Hematopoietic multipotent progenitor cell (in vitro differentiated cells): ENCODE measurements at places on chromosomes 2 and 18. TPM values are rescaled to one million over a fixed set of nuclear protein-coding genes. Genes with fewer than 3 reads are reported as not detected.

Gene RUFY4
- total RNA-seq, result 1.1 TPM

- no peak for DNase-seq
Measured at GRCh38 chr18:45666006-45666405, 50.7 kb downstream of the SLC14A2 start.

Gene FBLN7
- under 0.01 TPM for total RNA-seq

GRCh38 chr2:200716386-200716785, 95.3 kb upstream of the BZW1 start:
- DNase-seq, result no peak

DNA sequence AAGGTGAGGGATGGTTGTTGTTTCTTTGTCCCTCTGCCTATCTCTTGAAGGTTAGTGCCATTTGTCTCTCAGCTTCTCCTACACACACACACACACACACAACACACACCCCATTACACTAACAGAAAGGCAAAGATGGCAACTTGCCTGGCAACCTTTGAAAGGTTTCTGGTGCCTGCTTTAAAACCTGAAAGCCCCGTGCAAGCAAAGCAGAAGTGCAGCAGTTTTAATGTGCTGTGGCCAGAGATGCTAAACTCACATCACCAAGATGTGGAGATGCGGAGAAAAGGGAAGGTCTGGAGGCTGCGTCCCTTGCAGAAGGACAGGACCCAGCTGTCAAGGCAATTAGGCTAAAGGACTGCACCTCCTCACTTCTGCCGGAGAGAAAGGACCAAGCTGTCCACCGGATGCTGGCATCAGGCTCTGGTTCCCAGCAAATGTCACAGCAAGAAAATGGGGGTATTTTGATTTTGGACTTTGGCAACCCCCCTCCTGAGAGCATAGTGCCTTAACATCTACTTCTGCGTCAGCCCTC, 196.4 kb downstream of the ARL4C start:
- DNase-seq, result no peak

DNA sequence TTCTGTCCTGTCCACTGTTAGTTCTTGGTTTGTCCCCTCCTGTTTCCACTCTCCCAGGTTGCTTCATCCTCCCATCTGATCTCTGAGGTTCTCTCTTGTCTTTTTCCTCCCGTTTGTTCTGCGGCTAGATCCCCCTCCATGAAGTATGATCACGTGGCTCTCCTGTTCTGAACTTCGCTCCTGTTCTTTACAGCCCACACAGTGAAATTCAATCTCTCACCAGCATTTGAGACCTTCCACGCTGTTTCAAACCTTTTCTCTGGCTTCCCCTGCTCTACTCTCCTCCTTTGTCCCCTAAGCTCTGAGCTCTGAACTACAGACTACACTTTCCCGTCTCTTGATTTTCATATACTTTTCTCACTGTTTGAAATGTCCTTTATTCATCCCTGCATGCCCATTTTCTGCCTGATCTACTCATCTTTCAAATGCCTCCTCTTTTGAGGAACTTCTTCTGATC, 83.5 kb downstream of the OSBPL6 start:
- DNase-seq, result no peak

DNA sequence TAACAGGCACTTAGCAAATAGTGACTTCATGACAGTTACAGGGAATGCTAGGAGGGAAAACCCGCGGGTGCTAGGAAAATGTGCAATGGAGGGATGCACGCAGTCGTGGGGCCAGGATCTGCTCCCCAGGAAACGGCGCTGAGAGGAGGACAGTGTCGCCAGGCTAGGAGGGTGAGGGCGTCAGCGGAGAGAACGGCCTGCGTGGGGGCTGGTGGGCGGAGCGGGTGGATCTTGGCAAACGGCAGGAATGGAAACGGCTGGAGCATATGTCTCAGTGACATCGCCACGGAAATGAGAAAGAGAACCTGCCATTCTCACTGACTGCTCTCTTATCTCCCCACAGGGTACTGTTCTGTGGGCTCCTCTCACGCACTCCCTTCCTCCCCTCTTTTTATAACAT, 478.5 kb upstream of the ID2 start:
- DNase-seq, result no peak

Gene CCDC102B
- 3.2 TPM for total RNA-seq

- DNase-seq, result no peak
Measured at GRCh38 chr2:134539981-134540380, 178.8 kb downstream of the TMEM163 start.

GRCh38 chr2:172964511-172965139, 111.0 kb upstream of the MAP3K20 start:
- no peak for DNase-seq

- DNase-seq, result no peak
Measured at GRCh38 chr2:70085711-70086277, 1.5 kb upstream of the PCBP1 start.

GRCh38 chr2:66899648-66900047, 464.7 kb downstream of the MEIS1 start:
- no peak for DNase-seq

DNA sequence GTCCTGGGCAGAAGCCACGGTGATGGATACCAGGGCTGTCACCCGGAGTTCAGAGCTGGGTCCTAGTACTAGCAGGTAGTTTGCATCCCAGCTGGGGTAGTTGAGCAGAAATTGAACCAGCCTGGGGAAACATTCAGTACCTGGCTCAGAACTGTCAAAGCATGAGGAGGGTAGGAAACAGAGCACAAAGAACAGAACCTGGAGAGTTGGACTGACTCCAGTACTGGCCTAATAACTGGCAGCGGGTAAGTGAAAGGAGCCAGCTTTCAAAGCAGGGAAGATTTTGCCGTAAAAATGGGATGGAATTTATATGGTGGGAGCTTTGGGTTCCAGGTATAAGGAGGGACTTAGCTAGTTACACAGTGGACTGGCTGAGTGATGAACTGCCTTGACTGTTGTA, 23.8 kb downstream of the ATG16L1 start:
- DNase-seq, result no peak

Gene C1QL2
- total RNA-seq, result not detected

Gene CFAP65
- total RNA-seq, result not detected

Gene KATNAL2
- total RNA-seq, result 2.2 TPM

DNA sequence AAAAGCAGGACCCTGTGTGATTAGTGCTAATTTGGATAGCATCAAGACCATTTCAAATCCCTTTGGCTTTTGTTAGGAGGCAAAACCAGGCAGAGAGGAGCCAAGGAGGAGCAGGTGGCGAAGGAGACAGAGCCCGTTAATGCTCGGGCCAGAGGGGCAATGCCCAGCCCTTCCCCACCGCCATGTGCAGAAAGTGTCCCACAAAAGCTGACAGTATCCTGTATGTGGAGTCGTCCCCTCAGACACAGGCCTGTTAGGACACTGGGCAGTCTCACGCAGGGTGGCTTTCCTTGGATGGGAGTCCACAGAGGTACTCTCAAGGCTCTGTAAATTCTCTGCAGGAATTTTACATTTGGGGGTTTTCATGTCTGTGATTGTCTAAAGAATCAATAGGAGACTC, 44.8 kb upstream of the TFCP2L1 start:
- no peak for DNase-seq

GRCh38 chr2:8847400-8847799, 10.0 kb upstream of the KIDINS220 start:
- no peak for DNase-seq

DNA sequence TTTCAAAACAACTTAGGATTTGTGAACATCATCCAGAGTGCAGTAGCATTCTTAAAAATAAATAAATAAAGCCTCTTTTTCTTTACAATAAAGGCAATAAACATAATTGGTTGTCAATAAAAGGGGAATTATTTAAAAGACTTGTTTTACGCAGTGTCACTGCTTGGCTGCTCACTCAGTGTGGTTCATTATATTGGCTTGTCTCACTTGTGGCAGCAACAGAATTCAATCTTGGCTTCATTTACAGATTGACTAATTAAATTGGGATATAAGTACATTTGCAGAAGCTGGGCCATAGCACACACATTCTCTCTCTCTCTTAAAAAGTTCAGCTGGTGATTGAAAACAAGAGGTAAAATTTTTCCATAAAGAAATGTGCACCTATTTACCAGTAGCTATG, 1027.6 kb downstream of the LRP1B start:
- DNase-seq, result no peak

Gene POTEJ
- total RNA-seq, result under 0.01 TPM

DNA sequence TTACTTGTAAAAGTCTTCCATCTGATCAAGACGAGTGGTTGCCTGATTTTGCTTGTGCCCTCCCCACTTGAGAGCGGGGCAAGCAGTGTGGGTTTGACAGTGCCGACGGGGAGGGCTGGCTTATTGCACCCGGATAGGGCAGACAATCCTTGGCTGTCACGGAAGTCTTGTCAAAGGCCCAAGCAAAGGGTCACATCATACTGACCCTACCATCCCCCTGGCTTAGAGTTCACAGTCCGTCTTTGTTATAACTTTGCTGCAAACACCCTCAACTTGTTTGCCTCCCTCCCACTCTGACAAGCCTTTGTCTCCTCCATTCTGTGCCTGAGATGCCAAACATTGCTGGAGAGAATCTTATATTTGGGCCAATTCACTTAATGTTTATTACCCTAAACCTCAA, 165.9 kb upstream of the MSH6 start:
- DNase-seq, result no peak

GRCh38 chr2:25042321-25043240, 705 bp downstream of the EFR3B start:
- no peak for DNase-seq

GRCh38 chr2:240996161-240996833, 2.1 kb upstream of the SNED1 start:
- no peak for DNase-seq

DNA sequence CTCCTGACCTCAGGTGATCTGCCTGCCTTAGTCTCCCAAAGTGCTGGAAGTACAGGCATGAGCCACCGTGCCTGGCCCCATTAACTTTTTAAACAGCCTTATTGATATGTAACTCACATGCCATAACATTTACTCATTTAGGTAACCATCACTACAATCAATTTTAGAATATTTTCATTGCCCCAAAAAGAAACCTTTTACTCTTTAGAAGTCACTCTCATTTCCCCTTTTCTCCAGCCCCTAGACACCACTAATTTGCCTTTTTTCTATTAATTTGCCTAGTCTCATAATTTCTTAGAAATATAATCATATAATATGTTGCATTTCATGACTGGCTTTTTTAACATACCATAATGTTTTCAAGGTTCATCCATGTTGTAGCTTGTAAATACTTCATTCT, 57.2 kb upstream of the TACR1 start:
- no peak for DNase-seq

- DNase-seq, result no peak
Measured at GRCh38 chr2:6103949-6104348, 411.8 kb downstream of the SOX11 start.

Gene ZBTB7C
- not detected for total RNA-seq

Gene NEUROD1
- not detected for total RNA-seq

- DNase-seq, result no peak
Measured at GRCh38 chr2:128395640-128396499, 77.2 kb upstream of the HS6ST1 start.

Gene ACOXL
- under 0.01 TPM for total RNA-seq

Gene SERPINB11
- total RNA-seq, result not detected

DNA sequence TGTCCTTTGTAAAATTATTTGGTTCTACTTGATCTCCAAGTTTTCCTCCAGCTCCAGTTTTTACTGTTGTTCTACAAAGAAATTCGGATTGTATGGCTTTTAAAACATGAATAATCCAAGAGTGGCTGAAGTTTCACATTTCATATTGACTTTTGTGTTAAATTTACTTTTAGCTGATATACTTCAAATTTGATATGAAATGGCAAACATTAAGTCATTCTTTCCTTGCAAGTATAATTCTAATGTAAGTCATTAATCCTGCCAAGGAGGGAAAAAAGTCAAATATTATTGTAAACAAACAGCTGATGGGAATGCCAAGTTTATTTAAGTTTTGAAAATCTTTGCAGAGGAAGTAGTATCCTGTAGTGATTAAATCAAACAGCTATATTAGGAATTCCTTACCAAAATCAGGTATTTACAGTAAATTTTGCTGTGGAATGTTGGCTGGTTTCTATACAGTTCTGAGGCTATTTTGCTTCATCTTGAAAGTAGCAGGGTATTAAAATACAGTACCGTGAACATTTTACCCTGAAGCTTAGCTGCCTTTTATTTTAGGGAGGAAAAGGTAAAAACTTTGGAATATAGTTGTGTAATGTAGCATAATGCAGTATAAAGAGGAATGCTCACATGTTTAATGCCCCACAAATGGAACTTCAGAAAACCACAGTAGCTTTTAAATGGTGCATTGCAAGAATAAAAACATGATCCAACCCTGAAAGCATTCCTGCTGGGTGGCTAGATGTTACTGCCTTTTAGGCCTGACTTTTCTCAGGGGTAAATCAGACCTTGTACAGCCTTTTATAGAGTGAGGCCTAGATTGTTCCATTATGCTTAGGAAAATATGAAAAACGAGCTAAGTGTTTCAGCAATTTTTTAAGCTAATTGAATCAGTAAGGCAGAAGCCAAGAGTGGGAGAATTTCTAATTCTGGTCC, 62.7 kb upstream of the NT5C1B start:
- no peak for DNase-seq

Gene KCNF1
- under 0.01 TPM for total RNA-seq

GRCh38 chr2:136149011-136149410, 31.1 kb upstream of the CXCR4 start:
- no peak for DNase-seq

- DNase-seq, result no peak
Measured at GRCh38 chr2:130156624-130157004, 11.7 kb upstream of the CCDC74B start.

DNA sequence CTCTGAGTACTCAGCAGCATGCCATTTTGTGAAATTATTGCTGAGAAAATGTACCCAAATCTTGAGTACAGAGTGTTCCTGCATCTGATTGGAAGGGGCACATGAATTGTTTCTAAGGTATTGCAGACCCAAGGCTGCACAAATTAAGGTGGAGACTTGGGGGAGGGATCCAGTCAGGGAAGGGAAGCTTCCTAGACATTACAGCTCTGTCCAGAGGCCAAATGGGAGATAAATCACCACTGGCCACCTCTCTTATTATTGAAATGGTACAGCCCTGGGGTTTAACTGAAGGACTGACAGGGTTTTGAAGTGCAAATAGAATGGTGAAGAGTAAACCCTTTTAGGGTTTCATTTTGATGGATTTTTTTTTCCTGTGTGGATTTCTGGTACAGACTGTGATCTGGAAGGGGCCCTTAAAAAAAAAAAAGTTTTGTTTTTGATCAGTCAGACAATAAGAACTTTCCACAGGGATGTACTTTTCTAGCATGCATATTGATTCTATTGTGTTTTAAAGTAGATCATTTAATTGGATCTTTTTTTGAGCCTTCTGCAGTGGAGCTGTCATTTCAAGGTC, 119.4 kb downstream of the GREB1L start:
- no peak for DNase-seq

DNA sequence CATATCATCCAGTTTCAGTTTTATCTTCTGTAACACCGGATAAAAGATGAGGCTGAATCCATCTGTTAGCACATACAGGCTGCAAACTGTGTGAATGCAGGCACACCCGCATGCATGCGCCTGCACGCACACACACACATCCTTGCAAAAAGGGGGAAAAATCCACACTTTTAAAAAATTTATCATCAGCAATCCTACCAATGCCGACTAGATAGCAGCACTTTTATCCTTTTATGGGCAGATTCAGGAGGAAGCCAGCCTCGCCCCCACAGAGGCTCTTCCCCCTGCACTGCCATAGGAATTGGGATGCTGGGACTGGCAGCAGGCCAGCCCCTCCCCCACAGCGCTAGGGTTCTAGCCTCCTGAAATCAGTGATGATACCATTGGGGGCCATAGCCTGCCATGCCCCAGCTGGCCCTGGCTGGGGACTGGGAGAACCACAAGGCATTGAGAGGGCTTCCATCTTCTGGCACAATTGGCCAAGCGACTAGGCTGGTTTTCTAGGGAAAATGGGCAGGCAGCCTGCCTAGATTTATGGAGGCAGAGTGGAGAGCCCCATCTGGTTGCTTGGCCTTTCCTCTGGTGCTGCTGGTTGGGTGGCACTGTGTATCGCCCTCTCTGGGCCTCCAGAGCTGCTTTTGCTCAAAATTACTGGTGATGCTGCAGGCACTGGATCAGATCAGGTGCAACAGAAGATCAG, 25.5 kb downstream of the CYRIA start:
- DNase-seq, result no peak
